ENCODE measurements at places on chromosomes 13 and 19.
A peak's percentile ranks its signal among the peaks of the same experiment; 100 is the strongest.

DNA sequence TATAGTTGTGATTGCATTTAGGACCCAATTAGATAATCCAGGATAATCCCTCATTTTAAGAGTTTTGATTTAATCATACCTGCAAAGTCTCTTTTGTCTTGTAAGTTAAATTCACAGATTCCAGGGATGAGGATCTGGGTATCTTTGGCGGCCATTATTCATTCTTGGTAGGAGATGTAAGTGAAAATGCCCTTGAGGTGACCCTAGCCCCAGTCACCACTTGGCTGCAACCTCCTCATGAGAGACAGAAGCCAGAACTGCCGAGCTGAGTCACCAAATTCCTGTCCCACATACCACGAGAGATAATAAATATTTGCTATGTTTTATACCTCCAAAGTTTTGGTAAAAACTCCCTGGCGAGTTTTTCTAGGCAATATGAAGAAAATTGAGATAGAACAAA lies 389.4 kb downstream of the RFC3 start:
- no peak for DNase-seq

DNA sequence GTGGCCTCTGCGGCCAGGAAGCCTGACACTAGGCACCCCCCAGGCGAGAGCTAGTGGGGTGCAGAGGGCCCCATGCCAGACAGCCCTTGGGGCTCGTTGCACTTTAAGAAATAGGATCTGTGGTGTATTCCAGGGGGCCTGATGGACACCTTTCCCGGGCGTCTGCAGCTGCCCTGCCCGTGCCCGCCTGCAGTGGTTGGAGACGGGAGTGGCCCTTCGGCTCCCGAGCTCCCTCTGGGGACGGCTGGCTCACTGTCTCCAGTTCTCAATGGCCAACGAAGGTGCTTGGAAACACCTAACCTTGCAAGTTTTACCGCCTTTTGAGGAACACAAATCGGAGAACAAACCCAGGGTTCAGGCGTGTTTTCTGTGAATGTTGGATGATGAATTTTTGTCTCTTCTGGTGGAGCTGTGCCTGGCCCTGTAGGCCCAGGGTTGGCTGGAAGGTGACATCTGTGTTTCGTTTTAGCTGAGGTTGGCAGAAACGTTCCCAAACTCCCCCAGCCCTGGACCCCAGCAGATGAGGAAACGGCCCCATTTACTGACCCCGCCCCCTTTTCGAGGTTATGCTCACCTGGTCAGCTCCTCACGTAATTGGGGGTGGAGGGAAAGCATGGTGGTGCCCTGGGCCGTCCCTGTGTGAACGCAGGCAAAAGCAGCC lies 17.4 kb upstream of the NPAS1 start:
- no peak for DNase-seq

GRCh38 chr19:19324059-19324770 lies 3.6 kb downstream of the MAU2 start:
- DNase-seq = no peak

DNA sequence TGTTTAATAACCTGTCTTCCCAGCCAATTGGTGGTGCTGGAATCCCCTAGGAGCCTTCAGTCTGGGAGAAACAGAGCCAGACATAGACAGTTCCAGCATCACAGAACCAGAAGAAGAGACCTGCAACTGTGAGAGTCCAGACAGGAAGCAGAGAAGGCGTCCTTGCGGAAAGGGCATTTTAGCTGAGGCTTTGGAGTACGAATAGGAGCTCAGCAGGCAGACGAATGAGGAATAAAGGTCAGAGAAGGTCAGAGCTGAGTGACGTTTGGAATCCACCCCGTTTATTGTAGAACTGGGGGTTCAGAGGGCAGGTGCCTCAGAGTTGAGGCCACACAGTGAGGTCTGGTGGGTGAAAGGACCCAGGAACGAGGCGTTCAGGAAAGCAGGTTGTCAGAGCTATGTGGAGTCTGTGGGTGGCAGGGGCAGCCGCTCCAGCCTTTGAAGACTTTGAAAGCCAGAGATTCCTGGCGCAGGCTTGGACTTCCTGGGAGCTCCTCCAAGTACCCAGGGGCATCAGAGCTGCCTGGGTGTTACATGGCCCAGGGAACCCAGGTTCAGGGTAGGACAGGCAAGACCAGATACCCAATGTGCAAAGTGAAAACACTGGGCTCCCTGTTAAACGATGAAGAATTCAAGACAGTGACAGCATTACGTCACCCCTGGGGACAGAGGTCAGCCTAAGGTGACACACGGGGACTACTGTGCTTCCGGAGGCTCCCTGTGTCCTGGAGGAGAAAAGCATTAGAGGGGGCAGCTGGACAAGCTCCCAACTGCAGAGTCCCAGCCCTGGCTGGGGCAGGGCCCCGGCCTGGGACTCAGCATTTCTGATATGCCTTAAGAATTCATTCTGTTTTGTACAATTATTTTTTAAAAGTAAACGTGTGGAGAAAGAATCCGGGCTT lies 5.5 kb downstream of the ARRDC2 start:
- DNase-seq = peak; percentile 53

GRCh38 chr13:40352380-40352778 lies 314.1 kb downstream of the FOXO1 start:
- no peak for DNase-seq

GRCh38 chr19:17836530-17836929 lies 11.3 kb downstream of the JAK3 start:
- no peak for DNase-seq

DNA sequence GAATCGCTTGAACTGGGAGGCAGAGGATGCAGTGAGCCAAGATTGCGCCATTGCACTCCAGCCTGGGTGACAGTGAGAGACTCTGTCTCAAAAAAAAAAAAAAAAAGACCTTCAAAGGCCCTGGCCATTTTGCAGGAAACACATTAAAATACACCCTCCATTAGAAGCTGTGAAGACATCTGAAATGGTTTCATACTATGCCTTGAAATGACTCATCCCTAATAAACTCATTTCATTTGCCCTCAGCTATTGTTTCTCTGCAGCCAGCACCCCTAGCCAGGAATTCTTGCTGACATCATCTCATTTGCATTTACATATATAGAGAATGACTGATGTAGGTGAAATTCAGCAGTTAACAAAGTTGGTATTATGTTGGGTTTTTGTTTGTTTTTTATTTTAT lies 8.7 kb downstream of the EML2 start:
- DNase-seq = no peak

DNA sequence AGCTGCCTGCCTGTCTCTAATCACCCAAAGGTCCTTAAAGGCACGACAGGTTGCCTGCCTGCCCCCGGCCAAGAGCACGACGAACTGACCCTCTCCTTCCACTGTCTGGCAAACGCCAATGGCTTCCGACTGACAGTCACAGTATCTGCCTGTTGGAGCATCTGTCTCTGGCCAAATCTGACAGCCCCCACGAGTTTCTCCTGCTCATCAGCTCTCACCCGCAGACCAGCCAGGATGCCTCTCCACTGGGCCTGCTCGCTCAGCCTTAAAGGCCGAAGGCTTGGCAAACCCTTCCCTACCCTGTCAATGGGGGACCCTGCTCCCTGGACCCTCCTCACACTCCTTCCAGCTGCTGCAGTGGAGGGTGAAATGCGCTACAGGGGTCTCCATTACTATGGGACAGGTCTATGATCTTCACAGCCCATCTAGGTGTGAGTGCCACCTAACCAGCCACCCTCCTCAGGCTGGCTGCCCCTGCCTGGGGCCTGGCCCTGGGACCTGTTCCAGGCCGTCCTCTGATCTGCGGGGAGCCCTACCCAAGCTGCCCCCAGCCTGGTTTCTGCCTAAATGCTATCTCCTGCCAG lies 932 bp downstream of the FAM83E start:
- no peak for DNase-seq

GRCh38 chr13:72726726-72727416 lies 558 bp downstream of the MZT1 start:
- peak; percentile 66 for DNase-seq

GRCh38 chr19:28705008-28705407 lies 507.9 kb downstream of the UQCRFS1 start:
- no peak for DNase-seq

DNA sequence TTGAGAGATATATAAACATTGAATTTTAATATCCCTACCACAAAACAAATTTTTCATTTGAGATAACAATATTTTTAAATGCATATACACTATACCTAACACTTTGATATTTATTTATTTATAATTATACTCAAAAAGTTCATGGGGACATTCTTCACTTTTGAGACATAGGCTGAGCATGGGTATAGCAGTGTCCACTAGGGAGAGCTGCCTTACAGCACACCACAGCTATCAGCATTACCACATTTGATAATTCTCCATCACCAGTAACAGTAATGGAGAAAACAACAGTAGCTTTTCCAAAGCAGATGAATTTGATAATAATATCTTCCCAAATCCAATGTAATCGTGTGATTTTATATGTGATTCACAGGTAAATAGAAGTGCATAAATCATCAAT lies 626.1 kb downstream of the DACH1 start:
- DNase-seq = no peak

DNA sequence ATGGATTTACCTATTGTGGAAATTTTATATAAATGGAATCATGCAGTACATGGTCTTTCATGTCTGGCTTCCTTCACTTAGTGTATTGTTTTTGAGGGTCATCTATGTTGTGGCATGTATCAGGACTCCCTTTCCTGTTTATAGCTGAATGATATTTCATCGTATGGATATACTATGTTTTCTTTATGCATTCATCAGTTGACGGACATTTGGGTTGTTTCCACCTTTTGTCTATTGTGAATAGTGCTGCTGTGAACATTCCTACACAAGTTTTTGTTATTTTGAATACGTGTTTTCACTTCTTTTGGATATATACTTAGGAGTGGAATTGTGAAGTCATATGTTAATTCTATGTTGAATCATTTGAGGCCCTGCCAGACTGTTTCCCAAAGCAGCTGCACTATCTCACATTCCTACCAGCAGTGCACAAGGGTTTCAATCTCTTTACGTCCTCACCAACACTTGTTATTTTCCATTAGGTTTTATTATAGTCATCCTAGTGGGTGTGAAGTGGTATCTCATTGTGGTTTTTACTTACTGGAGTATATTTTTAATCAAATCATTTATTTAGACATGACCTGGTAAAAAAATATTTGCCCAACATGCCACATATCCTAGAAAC lies 262.7 kb downstream of the DLEU7 start:
- no peak for DNase-seq

- no peak for DNase-seq
Observed at GRCh38 chr13:33933810-33934209, 115.9 kb downstream of the RFC3 start.

DNA sequence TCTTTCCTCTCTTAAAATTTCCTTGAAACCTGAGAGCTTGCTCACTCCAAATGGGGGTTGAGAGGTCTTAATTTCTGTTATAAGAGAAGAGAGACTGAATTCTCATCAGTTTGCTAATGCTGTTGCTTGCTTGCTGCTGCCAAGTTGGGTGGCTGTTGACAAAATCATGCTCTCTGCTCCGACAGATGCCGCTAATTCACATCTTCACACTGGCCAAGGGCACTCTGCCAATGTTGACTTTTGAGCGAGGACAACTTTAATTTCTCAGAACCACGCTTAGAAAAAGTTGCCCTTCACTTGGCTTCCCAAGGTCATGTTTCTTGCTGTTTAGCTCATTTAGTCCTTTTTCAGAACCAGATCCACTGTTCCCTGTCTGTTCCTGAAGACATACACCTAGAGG lies 402.9 kb downstream of the HS6ST3 start:
- DNase-seq = no peak

DNA sequence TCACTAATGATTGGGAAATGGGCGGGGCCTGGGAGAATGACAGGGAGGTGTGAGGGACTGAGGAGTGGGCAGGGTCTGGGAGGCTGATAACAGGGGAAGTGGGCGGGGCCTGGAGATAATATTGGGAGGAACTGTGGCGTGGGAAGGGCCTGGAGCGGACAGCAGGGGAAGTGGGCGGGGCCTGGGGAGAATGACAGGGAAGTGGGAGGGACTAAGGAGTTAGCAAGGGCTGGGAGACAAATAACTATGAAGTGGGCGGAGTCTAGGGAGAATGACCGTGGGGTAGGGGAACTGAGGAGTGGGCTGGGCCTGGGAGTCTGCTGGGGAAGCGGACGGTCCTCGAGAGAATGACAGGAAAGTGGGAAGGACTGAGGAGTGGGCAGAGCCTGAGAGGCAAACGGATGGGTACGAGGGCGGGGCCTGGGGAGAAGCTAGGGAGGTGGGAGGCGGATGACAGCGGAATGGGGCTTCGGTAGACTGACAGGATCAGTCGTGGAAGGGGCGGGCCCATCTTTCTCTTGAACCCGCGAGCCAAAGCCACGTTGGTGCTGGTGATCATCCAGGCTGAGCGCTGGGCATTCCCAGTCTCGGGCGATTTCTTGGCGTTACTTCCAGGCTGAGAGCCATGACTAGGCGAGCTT lies 14.0 kb upstream of the TUBB4A start:
- DNase-seq = peak; percentile 84

DNA sequence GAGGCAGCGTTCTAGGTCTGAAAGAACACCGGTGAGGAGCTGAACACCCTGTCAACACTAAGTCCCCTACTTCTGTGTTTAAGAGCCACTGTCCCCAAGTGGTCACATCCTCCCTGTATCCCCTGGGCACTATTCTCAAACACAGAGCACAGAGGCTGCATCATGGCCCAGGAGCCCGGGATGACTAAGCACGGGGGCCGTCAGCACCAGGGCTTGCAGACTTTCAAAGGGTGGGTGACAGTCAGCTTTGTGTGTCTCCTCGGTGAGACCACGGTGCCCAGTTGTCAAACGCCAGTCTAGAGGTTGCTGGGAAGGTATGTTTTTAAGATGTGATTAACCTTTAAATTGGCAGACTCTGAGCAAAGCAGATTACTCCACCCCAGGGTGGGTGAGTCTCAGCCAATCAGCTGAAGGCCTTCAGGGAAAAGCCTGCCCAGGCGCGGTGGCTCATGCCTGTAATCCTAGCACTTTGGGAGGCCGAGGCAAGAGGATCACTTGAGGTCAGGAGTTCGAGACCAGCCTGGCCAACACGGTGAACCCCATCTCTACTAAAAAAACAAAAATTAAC lies 8.0 kb downstream of the MAP2K2 start:
- no peak for DNase-seq
